ENCODE measurements at places on chromosomes 3 and 15.

- peak; percentile 72 for DNase-seq
Observed at GRCh38 chr15:73631915-73632669, 1.1 kb downstream of the NPTN start.

GRCh38 chr3:110174908-110175307, 837.6 kb upstream of the DPPA4 start:
- peak; percentile 25 for DNase-seq

DNA sequence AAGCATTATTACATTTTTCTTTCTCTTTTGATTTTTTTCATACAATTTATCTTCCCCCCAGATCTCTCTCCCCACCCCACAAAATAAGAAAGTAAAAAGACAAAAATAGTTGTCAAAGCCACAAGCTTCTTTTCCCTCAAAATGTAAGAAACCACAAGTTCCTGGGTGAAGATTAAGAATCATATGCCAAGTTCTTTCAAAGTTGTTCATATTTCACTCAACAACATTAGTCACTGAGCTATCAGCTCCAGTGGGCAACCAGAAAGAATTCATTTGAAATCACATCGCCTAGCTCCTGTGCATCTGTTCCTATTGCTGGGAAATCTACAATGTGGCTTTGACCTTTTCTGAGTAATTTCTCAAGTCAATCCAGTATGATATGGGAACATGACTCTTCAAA, 681.6 kb upstream of the ARPP21 start:
- DNase-seq = peak; percentile 92

DNA sequence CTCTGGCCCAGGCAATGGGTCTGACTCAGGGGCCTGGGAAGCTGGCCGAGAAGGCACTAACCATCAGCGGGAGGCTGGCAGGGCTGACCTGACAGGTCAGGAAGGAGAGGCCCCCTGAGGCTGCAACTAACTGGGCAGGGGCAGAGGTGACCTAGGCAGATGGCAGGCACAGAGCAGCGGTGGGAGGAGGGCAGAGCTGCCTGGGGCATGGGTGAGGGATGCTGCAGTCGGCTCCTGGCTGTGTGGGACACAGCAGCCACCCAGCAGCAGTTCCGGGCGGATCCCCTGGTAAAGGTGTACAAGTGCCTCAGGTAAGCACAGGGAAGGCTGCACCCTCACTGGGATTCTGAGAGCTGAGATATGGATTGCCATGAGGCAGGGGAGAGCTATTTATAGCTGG, 236.1 kb downstream of the OCA2 start:
- no peak for DNase-seq

- DNase-seq = no peak
Observed at GRCh38 chr3:146903927-146904326, 298.8 kb upstream of the PLSCR5 start.

GRCh38 chr15:41499109-41499851, 5.6 kb downstream of the ITPKA start:
- no peak for DNase-seq

- DNase-seq = peak; percentile 81
Observed at GRCh38 chr15:73972984-73973682, 19.0 kb downstream of the STOML1 start.

DNA sequence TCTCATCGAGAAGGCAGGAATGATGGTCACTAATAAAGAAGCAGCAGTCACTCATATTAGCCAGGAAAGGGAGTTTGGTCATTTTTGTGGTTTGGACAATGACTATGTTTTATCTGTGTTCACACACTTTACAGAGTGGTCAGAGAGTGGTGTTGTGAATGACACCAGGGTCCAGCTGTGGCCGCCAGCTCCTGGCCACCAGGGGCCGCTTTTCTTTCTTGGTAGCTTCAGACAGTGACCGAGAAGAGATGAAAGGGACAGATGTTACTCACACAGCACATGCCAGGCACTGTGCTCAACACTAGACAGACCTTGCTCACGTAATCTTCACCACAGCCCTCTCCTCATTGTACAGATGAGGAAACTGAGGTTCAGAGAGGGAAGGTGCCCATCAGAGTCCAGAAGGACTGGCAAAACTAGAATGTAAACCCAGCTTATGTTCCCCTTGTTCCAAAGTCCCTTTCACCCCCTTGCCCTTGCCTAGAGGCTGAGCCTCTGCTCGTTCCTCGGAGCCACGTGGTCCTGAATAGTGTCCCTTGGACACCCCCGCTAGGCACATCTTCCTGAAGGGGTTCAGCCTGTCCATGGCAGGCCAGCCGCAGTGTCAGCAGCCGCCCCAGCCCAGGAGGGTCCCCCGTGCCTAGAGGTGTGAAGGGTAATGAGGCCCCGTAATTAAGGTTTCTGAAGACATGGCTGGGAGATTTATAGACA, 55.6 kb downstream of the CYP11A1 start:
- DNase-seq = no peak

DNA sequence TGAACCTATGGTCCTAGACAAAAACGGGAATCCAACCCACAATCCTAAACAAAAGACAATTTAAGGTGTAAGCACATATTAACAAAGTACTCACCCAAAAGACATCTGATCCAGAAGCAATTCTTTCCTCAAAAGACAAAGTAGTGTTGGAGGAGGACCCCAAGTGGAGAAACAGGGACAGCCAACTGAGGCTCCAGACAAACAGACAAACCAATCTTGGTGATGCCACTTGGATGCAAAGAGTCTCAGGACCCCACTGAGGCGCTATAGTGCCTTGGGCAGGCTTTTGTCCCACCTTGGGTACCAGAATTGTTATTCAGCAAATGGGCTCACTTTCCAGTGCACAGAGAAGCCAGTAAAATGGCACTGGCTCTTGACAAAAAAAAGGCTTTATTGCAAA, 613.8 kb downstream of the DIPK2A start:
- no peak for DNase-seq

GRCh38 chr15:32763295-32763694, 45.5 kb downstream of the GREM1 start:
- no peak for DNase-seq

- DNase-seq = no peak
Observed at GRCh38 chr15:42139596-42139995, 16.8 kb downstream of the PLA2G4F start.

- no peak for DNase-seq
Observed at GRCh38 chr3:125958511-125959316, 10.3 kb upstream of the ROPN1B start.

GRCh38 chr3:141401573-141402475, 33.5 kb downstream of the ZBTB38 start:
- DNase-seq = peak; percentile 43

- DNase-seq = peak; percentile 50
Observed at GRCh38 chr3:385151-385550, 188.6 kb downstream of the CHL1 start.

- no peak for DNase-seq
Observed at GRCh38 chr15:63948971-63949370, 97.3 kb downstream of the DAPK2 start.

DNA sequence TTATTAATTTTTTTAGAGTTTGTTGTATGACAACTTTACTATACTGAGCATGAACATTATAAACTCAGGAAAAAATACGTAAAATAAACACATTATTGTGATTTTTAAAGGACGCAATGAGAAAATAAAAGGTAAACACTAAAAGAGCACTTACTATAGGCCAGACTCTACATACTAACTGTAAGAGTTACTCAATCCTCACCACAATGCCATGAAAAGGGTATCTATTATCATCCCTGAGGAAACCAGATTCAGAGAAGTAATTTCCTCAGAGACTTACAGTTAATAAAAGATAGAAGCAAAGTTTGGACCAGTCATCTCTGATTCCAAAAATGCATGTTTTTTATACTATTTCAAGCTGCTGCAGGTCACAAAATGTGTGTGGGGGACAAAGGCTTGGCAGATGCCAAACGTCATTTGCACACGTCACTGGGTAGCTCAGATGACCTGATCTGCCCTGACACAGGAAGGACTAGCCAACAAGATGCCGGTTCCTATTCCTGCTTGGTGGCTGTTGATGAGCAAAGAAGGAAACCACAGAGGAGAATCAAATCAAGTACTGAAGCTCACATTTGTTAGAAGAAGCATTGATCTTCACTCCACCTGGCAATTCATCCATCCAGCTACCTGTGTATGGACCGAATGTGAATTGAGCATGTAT, 42.3 kb downstream of the KLHL6 start:
- no peak for DNase-seq

DNA sequence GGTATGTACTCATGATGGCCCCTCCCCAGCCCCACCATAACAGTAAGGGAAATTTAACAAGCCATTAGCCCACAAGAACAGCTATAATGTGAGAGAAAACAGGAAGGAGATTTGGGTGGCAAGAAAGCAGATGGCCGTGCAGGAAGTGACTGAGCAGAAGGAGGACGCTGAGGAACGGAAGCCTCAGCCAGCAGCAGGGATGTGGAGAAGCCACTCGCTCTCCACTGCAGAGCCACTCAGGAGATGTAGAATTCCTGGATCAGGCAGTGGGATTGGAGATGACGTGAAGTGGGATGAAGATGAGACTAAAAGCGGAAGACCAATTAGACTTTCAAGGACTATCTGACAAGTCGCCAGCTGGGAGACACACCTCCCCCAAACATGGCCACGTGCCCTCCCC, 31.2 kb downstream of the PRR23E start:
- DNase-seq = no peak

- no peak for DNase-seq
Observed at GRCh38 chr15:80662129-80662528, 33.0 kb upstream of the ABHD17C start.

DNA sequence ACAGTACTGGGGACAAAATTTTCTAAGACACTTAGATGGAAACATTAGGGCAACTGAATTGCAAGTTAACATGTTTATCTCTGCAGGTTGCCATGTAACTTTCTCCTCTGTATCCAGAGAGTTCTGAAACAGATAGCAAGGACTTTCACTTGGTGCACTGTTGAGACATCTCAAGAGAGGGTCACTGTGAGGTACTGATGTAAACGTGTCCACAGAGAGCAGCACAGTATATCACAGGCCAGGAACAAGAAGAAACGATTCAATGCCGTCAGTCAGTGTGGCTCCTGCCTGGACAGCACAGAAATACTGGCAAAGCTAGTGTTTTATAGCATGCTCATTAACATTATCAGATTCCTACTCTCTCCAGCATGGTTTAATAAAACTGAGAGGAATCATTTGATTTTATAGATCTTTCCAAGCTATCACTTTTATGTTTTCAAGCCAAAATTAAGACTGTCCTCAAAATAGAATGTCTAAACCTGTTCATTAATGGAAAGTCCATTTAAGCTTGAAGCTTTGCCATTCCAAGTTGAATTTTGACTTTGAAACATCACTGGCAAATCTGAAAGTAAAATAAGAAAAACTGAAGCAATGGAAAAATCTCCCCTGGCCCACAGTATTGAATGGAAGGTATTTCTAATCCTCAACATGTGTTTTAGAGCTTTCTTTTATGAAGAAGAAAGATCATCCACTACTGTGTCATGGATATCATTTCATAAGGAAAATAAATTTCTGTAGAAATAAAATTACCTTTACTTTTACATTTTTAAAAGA, 102.7 kb downstream of the IMPG2 start:
- DNase-seq = no peak

GRCh38 chr3:48662145-48662752, 437 bp downstream of the CELSR3 start:
- DNase-seq = no peak

DNA sequence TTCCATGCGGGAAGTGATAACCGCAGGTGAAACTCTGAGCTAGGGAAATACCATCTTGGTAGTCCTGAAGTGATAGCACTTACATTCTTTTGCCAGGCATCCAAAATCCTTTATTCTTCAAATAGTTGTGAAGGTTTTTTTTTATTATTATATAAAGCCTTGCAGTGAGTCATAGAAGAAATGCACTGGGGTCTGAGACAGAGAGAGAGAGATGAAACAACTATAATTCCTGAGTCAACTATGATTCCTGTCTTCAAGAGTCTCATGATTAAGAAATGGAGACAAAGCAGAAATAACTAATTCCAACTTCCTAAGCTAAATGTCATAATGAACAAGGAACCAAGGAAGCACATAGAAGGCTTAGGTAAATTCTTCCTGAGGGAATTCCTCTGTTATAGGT, 495.6 kb downstream of the LPP start:
- peak; percentile 76 for DNase-seq

GRCh38 chr3:151625086-151625485, 108.6 kb upstream of the AADACL2 start:
- peak; percentile 6 for DNase-seq

DNA sequence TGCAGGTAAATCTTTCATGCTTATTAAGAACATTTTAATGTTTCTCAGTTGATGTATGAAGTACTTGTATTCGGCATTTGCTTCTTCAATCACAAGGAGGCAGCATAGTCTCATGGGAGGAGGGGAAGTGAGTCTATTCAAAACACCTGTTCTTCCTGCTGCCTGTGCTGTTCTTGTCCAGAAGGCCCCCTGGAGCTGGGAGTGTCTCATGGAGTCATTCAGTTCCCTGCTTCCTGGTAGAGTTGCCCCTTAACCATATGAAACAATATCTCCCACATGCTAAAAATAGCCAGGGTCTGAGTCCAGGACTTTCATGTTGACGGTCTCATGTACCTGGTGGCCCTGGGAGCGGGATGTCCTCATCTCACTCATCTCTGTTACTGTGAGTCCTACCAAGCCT, 15.5 kb upstream of the PPP1R2 start:
- DNase-seq = no peak

DNA sequence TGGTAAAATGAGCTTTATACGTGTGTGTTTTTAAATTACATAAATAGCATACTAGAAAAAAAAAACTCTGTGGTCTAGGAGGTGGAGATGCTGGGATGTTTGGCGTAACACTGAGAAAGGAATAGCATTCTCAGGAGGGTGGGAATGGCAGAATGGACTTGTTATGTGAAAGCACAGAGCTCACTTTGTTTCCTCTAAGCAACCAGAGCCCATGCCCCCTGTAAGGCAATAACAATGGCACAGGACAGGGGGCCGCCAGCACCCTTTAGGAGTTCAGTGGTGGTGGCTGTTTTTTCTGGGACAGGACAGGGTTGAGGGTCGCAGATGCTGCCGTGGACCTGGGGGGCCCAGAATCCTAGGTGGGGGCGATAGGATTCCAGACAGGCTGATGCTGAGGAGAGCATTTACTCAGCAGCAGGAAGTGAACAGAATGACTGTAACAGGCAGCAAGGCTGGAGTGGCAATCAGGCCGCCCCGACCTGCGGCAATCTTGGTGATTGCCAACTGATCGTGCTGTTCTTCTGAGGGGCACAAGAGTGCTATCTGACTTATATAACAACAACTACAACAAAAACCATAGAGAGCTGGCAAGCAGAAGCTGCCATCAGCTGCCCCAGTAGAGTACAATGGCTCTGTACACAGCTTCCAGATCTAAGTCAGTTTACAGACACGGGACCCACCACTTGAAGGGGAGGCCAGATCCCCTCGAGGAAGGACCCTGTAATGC, 160.4 kb downstream of the UACA start:
- DNase-seq = no peak
